Right kidney (tissue), 9 donors: ENCODE measurements at places on chromosomes 4 and X.

DNA sequence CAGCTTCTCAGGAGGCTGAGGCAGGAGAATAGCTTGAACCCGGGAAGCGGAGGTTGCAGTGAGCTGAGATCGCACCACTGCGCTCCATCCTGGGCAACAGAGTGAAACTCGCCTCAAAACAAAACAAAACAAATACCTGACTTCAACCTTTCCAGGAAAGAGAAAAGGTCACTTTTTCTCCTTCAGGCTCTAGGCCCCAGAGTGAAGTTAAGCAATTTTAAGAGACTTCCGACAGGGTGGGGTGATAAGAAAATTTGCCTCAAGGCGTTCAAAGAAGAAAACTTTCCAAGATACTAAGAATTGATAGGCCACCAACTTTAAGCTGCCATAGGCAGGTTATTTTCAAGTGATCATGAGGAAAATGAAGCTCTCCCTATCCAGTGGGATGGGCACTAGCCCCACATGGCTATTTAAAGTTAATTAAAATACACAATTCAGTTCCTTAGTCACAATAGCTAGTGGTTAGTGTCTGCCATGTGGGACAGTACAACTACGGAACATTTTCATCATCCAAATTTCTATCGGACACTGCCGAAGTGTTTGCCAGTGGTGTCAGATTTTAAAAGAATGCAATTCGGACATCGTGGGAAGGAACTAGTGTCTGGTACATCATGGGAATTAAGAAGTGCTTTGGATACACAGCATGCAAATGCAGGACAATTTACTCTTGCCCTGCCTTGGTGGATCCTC, 33.0 kb downstream of the SMS start:
- DNase-seq: no peak

DNA sequence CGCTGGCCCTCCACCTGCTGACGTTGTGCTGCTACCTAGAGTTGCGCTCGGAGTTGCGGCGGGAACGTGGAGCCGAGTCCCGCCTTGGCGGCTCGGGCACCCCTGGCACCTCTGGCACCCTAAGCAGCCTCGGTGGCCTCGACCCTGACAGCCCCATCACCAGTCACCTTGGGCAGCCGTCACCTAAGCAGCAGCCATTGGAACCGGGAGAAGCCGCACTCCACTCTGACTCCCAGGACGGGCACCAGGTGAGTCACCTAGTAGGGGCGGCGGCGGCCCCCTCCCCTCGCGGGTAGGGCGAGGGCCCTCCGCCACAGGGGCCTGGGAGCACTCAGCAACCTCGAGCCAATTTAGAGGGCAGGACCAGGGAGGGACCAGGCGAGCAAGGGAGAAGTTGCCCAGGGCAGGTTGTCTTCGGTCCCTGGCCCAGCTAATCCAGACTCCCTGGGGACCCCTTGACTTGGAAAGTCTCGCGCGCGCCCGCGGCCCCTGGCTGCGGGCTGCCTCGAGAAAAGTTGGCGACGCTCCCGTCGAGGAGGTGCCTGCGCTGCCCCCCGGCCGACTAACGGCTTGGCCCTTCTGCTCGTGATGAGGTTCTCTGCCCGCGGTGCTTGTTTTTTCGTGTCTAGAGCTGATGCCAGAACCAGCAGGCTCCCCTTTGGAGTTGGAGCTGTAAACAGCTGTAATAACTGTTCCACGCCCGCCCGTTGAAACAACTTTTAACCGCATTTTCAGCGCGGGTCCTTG, 717 bp downstream of the EDA start:
- peak; percentile 42 for DNase-seq

- no peak for DNase-seq
These were observed 87.9 kb downstream of the ANKRD17 start for GRCh38 chr4:73170518-73171198.

DNA sequence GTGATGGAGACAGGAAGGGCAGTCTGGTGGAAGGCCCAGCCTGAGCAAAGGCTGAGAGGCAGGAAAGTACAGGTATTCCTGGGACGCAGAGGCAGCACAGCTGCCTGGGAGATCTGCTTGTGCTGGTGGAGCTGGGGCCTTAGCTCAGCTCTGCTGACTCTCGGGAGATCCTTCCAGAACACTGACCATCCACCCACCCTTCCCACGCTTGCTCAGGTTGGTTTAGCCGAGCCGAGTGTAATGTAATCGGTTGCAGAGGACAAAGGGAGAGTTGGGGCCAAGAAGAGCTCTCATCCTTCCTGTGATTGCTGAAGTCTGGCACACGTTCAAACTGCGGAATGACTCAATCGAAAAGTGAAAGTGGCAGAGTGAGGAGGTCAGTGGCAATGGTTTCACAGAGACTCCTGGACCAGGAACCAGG, 43.1 kb upstream of the GPR78 start:
- DNase-seq: no peak

GRCh38 chr4:173252024-173252935, 81.9 kb downstream of the HMGB2 start:
- DNase-seq: no peak

DNA sequence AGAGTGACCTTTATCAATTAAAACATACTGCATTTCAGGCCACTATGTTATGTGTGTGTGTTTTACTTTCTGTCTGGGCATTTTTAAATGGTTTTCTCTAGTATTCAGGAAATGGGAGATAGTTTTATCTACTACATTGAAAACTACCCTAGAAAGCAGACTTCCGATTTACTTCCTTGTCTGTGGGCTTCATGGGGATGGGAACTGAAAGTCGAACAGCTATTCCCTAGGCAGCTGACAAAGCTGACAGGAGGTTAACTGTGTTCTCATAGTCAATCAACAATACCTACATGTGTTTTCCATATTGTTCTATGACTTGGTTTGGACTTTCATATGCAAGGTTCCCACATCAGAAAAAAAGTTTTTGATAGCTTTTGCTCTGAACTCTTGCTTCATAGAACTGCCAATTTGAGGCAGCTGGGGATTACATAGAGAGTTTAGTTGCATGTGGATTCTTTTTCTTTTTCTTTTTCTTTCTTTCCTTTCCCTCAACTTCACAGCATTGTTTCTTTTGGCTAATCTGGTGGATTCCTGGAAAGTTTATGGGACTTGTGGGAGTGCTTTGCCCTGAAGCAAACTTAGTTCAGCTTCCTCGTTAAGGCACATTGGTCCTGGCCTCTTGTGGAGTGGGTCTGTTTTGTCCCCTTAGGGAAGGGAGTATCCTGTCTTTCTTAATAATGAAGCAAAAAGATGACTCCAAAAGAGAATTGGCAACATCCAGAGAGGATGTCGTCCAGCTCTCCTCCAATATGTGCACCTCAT, 327.1 kb upstream of the GIMD1 start:
- no peak for DNase-seq

GRCh38 chr4:48180234-48180633, 46.2 kb upstream of the TXK start:
- DNase-seq: no peak

DNA sequence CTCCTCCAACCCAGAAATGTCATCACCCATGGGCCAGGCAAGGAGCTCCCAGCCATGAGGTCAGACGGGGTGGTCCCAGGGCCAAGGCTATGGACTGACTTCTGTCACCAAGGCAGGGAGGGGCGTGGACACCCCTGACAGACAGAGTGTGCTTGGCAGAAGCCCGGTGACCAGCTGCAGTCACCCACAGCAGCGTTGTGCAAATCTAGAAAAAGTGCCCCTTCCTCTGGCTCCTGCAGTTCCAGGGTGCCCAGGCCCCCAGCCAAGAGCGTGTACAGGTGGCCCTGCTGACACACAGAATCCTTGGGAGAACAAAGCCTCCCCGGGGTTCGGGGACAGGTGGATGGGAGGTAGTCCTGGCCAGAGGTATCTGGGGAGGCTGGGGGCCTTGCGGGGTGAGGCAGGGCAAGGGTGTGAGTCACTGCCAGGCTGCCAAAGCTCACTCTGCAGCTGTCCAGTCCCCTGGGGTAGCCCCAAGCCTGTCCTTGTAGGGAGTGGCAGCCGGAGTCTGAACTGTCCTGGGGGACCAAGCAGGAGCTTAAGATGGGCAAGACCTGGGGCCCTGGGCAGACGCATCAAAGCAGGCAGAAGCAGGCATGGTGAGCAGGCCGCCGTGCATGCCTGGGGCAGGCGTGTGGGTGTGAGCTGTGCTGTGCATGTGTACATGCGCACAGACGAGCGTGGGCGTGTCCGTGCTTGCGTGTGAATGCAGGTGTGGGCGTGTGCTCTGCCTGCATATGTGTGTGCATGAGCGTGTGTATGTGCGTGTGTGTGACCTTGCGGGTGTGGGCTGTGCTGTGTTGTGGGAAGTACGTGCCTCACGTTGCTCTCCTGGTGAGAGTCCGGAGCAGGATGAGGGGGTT, 3.3 kb downstream of the MYL5 start:
- DNase-seq: no peak

DNA sequence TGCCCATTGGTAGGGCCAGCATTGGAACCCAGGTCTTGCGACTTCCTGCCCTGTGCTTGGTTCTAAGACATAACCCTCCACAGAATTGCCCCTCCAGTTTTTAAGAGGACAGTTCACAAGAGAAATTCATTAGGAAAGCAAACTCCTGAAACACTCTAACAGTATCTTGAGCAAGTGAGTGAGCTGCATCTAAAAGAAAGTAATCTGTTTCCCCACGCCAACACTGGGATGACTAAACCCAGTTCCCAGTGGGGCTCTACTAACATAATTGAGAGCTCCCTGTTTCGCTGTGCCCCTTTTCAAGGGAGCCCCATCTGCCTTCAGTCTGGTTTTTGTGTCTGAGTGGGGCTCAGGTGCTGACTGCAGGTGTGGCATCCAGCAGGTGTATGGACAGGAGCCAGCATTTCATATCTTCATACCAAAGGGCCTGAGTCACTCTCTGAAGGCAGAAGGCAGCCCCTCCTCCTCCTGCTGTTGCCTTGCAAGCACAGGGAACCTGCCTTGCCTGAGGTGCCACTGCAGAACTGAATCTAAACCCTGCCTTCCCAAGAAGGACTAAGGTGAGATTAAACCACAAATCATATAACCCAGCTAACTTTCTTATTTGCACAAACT, 8.0 kb downstream of the AMOT start:
- no peak for DNase-seq

DNA sequence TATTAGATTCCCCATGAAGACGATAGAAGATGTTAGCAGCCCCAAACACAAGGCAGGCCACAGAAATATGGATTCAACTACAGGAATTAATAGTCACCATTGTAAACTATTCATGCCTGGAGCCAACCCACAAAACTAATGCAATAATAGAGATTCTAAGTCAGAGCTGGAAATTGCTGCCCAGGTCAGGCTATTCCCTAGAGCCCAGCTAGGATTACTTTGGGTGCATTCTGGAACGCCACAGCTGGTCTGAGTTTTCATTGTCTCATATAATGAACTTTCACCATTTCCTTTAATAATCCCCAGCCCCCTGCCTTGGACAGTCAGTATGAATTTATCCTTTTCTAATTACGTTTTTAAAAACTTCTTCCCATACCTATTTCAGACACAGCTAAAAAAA, 252.6 kb downstream of the PAPSS1 start:
- no peak for DNase-seq

DNA sequence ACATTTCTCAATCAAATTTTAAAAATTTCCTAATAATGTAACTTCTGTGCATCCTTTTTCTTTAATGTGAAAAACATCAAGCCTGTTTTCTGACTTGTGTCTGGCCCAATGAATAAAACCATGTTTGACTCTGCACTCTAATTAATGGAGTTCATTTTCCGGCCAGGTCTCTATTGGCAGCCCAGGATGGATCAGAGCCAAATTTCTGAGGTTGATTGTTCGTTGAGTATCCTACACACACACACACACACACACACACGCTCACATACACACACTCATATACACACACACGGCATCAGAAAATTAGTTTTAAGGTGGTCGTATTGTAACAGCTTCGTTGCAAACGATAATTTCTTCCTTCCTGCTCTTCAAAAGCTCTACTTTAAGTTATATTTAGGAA, 28.9 kb upstream of the TLL1 start:
- DNase-seq: no peak

- DNase-seq: no peak
These were observed 143.5 kb downstream of the CHM start for GRCh38 chrX:85903692-85904471.

GRCh38 chr4:62816566-62816965, 1592.7 kb downstream of the TECRL start:
- DNase-seq: no peak

DNA sequence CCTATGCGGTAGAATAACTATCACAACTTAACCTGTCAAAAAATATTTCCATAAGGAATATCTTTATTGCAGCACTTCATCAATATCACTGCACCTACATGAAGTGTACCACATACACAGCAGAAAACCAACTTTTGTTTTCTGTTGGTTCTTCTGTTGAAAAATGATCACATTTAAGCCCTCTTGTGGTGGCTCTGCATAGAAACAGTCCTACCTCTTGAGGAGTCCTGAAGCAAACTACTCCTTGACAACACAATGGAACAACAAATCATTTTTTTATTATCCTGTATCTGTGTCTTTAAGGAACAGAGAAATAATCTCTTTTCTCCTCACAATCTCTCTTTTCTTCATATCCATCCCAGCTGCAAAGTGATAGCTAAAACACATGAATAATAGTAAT, 39.8 kb upstream of the ATOH1 start:
- DNase-seq: no peak

DNA sequence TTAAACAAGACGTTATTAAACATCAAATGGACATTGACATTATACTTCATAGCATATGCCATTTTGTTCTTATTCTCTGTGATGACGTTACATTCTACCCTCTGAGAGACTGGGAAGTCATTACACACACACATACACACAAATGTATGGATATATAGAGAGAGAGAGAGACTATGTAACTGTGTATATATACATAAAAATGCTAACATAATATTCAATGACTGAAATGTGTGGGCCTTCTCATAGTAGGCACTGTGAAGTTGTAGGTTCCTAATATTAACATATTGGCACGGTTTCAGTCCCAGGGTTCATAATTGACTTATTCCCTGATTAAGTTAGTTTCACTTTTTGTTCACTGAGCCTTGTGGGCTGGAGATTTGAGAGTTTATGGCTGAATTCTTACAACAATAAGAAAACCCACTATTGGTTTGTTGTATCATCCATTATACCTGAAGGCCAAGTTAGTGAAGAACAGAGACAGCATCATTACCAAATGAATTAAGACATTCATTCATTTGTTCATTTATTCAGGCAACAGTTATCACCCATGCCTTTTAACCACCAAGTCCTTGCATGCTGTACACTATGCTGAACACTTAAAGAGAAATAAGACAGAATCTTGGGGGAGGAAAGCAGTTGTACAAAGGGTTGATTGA, 68.5 kb downstream of the GAB1 start:
- DNase-seq: no peak

DNA sequence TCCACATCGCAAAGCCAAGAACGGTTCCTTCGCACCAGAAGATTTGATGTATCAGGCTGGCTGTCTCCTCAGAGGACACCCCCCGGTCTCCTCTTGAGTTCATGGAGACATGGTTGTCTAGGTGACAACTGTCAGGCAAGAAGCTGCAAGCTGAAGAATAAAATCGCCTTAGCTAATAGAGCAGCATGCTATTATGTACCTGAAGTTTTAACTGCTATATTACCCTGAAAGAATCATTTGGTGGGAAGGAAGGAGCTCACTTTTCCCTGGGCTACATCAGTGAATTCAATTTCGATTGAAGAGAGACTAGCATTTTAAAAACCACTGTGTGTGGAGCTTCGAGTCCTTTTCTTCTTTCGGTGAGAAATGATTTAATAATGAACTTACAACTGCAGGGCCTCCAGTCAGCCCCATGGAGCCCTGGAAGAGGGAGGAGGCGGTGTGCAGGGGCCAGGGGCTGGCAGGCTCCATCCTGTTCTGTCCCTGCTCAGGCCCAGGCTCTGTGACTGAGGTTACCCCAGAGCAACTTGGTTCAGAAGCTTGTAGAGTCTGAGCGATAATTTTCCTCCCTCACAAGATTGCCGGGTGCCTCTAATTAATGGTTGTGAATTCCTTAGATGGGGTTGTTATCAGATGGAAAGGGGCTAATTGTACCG, 191.3 kb downstream of the MID1IP1 start:
- no peak for DNase-seq
